ENCODE measurements at places on chromosomes 3 and 15.
A peak's percentile ranks its signal among the peaks of the same experiment; 100 is the strongest.

DNA sequence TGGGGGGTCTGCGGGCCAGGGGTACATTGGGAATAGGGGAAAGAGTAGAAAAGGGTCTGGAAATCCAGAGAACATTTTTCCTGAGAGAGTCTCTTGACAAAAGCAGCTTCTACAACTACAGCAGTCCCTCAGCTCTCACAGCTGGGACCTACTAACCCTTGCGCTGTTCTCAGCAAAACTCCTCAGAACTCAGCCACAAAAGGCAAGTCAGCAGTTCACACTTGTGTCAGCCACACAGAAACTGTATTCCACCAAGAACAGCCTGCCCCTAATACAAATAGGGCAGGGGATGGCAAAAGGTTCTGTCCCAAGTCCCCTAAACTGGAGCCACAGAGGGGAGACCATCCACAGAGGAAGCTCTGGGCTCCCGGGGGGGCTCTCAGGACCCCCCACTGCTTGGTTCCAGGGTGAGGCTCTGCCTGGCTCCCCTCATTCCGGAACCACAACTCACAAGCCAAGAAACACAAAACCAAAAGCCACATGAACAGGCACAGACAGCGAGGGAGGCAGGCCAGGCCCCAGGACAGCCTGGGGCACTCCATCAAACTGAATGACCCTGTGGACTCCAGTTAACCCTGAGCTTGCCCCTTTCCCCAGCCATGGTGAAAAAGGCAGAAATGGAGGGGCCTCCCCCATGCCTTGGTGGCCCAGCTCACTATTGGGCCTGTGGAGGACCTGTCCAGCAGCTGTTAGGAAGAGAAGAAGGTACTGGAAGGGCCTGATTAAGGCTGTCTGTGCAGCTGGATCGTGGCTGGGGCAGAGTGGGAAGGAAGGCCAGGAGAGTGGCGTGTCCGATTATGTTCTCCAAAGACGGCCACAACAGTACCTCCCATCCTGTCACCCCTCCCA is 162.0 kb downstream of the CHSY1 start:
- no peak for DNase-seq

DNA sequence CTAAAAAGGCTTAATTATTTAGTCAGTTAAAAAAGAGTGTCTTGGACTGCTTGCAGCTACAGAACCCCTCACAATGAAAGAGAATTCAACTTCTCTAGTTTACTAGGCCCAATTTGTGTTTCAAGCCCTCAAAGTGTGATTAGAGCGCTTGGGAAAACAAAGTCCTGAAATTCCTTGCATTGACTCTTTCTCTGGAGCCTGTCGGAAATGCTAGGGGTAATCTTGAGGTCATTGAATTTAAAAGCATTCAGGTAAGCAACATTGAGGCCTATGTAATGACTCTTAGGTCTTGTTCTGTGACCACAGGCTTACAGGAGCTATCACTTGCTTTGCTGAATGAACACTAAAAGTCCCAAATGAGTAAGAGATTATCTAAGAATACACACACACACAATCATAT is 186.0 kb downstream of the NLGN1 start:
- no peak for DNase-seq

- no peak for DNase-seq
Measured at GRCh38 chr3:126467611-126467955, 8.1 kb downstream of the ZXDC start.

- no peak for DNase-seq
Measured at GRCh38 chr3:19029837-19030521, 118.3 kb upstream of the KCNH8 start.

GRCh38 chr15:89179966-89180875 is 41.2 kb downstream of the RLBP1 start:
- DNase-seq = peak; percentile 19

DNA sequence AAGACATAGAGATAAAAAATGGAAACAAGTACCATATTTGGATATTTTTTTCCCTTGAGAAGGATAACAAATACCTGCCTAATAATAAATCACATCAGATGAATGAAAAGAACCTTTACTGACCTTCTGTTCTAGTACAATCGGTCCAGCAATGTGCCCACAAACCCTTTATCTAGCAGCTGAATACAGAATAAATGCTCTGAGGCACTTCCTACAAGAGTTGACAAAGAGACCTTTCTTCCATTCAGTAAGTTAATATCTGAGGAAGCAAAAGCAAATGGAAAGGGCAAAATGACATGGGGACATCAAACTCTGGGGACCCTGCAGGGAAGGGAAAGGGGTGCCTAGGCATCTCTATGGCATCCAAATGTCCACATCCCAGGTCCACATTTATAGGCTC is 115.8 kb downstream of the NEK10 start:
- DNase-seq = no peak

GRCh38 chr3:56025326-56025725 is 442.9 kb downstream of the ERC2 start:
- DNase-seq = no peak

All from adipocyte (in vitro differentiated cells).